ENCODE measurements at places on chromosomes 7 and 10. TPM values are rescaled to one million over a fixed set of nuclear protein-coding genes. Genes with fewer than 3 reads are reported as not detected.
A peak's percentile ranks its signal among the peaks of the same experiment; 100 is the strongest.

GRCh38 chr7:1152492-1152891 lies 7.5 kb downstream of the ZFAND2A start:
- no peak for DNase-seq

- DNase-seq: no peak
Measured at GRCh38 chr7:70739646-70740210, 392.2 kb upstream of the GALNT17 start.

DNA sequence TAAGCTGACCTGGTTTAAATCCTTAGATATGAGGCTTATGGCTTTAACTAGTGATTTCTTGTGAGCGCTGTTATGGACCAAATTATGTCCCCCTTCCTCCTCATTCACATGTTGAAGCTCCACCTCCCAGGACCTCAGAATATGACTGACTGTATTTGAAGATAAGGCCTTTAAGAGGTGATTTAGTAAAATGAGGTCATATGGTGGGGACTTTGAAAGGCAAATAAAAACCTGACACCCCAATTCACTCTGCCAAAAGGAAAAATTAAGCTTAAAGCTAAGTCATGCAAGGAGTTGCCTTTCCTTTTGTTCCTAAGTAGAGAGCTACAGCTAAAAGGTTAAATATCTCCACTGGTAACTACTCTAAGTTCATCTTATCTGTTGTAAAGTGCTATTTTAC lies 36.4 kb upstream of the FIGNL1 start:
- DNase-seq: no peak

DNA sequence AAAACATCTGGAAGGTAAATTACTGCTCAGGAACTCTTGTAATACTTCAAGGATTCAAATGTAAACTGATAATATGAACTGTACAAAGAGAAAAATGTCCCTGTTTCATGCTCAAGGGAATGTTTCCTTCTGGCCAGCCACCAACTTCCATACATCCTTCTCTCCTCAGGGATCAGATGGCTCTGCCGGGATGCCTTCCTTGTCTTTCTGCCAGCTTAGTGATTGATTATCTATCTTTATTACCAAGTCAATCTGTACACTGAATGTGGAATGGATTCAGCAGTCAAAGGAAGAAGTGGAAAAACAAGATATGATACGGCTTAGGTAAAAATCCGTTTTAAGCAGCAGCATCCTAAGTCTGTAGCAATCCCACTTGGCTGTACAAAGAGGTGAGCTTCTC lies 178.3 kb downstream of the PTN start:
- no peak for DNase-seq

KNDC1 gene
- 0.11 TPM for total RNA-seq

- DNase-seq: no peak
Measured at GRCh38 chr10:100570506-100570905, 34.8 kb downstream of the HIF1AN start.

CALY gene
- not detected for total RNA-seq

GRCh38 chr7:152756116-152756515 lies 3.4 kb upstream of the ACTR3B start:
- DNase-seq: no peak

GRCh38 chr10:128386816-128387604 lies 260.8 kb upstream of the MKI67 start:
- DNase-seq: no peak

MMD2 gene
- not detected for total RNA-seq

GRCh38 chr7:123598657-123599056 lies 3.0 kb upstream of the ASB15 start:
- no peak for DNase-seq

- no peak for DNase-seq
Measured at GRCh38 chr10:15300145-15300544, 70.9 kb downstream of the FAM171A1 start.

PRSS37 gene
- not detected for total RNA-seq

DNA sequence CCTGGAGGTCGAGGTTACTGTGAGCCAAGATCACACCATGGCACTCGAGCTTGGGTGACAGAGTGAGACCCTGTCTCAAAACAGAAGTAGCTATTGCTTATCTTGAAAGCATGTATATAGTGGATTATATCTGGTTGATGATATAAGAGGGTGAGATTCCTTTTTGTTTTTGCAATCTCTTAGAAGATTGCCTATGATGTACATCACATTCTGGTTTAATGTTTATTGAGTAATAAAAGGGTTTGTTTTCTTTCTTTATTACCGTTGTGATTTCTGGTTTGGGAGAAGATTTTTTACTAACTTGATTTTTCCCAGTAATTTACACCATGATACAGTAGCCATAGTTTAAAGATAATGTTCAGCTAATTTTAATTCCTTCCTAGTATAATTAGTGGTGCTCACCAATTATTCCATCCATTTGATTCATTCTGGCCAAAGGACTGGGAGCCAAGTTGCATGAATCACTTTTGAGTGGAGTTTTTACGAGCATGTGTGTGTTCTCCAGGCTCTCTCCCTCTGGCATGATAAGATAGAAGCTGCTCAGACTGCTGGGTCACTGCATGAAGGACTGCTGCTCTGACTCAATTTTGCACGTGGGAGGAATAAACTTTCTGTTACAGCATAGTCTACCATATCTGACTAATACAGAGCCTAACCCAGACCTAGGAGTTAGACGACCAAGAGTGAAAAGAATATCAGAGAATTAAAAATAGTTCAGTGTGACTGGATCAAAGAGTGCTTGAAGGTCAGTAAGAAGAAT lies 13.5 kb upstream of the TSPAN13 start:
- peak; percentile 72 for DNase-seq

- DNase-seq: no peak
Measured at GRCh38 chr7:112023282-112023681, 182.9 kb downstream of the DOCK4 start.

GRCh38 chr7:17501441-17502212 lies 203.2 kb downstream of the AHR start:
- no peak for DNase-seq

DNA sequence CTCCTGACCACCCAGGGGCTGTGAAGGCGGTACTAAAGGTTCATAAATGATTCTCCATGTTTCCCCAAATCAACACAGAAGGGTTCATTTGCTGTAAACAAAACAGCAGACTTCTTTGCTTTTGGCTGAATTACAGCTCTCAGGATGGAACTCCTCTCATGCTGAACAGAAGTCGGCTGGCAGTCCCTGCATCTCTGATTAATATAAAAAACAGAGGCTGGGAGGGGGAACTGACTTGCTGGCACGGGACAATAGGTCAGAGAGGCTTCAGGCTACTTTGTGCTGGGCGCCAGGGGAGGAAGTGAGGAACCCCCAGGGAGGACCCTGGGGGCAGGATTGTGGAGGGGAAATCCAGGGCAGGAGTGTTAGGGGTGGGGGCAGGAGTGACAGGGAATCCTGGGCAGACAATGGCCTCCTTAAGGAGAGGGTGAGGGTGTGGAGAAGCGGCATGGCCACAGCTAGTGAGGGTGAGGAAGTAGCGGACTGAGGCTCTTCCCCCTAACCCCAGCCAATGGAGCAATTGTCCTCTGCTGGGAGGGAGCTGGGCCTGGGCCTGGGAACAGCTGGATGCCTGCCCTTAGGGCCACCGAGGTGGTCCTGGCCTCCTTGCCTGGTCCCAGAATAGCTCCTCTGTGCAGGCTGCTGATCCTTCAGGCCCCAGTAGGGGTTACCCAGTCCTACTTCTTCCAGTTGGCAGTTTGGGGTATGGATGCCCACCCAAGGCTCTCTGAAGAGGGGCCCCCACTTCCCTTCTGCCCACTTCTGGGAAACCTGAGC lies 9.2 kb upstream of the SFRP5 start:
- DNase-seq: no peak

DNA sequence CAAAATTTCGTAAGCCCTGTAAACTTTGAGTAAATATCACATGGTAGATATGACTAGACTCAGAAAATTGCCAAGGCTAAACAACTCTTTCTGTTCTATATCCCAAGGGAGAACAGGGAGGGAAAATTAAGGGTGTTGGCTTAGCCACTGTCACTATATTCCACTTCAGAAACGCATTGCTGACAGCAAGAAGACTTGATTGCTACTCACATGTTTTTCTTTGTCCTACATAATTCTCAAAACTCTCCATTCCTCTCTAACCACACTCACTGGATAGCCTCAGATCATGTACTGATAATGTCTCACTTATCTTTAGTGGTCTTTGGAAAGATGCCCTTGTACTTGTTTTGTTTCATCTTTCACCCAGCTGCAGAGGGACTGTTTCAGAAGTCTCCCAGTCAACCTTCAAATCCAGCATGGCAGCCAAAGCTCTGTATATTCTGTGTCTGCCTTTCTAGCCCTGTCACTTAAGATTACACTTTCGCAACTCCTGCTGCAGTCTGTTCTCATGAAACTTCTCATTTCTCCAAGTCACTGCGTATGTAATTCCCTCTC lies 582.4 kb upstream of the FZD8 start:
- DNase-seq: no peak

Measured in K562 (cell line).